ENCODE measurements at places on chromosomes 5 and 9.

DNA sequence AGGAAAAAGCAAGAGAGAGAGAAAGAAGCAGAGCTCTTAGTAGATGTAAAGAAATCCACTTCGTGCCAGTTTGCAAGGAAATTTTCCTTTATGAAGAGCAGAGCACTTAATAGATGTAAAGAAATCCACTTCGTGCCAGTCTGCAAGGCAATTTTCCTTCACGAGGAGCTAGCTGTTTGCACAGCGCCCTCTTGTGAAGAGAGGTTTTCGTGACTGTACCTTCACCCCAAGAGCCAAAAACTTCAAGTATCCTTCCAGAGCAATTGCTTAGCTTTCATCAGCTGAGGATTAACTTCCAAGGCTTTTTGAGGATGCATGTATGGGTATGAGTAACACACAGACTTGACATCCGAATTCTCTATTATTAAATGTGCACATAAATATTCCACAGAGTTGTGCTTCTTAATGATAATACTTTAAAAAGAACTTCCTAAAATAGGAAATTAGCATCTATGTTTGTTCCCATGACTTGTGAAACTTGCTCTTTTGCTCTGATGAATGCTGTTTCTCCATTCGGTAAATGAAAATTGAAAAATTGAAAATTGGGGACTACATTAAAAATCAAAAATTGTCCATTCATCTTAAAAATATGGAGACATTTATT, 525.6 kb downstream of the PDE4D start:
- DNase-seq = no peak

DNA sequence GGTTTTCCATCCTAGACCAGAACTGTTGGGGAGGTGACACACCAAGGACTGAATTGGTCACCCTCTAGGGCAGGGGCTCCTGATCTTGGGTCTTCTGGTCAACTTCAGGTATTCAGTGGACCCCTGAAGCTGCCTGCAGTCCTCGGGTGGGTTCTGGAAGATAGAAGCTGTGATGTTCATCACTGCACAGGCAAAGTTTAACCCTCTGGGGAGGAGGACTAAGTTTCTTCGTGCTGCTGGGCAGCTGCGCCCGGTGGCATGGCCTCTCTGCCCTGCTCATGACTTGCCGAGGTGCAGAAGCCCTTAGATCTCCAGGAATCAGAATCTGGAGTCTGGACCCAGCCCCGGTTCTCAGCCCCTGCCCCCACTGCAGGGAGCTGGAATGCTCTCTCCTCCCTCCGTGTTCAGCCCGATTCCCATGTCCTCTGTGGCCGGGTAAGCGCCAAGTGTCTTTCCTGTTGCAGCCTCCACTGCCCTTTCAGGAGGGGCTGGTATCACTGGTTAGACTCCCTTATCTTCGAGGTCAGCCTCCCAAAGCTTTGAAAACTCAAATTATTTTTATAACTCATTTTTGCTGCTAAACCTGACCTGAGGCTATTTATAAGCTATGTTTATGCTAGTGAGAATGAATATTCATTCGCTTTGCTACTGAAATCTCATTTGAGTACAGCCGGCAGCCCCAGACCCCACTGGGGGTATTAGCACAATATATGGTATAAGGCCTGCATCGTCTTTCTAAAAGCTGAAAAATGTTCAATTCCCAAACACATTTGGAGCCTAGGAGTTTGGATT, 1.7 kb downstream of the LAMC3 start:
- no peak for DNase-seq

DNA sequence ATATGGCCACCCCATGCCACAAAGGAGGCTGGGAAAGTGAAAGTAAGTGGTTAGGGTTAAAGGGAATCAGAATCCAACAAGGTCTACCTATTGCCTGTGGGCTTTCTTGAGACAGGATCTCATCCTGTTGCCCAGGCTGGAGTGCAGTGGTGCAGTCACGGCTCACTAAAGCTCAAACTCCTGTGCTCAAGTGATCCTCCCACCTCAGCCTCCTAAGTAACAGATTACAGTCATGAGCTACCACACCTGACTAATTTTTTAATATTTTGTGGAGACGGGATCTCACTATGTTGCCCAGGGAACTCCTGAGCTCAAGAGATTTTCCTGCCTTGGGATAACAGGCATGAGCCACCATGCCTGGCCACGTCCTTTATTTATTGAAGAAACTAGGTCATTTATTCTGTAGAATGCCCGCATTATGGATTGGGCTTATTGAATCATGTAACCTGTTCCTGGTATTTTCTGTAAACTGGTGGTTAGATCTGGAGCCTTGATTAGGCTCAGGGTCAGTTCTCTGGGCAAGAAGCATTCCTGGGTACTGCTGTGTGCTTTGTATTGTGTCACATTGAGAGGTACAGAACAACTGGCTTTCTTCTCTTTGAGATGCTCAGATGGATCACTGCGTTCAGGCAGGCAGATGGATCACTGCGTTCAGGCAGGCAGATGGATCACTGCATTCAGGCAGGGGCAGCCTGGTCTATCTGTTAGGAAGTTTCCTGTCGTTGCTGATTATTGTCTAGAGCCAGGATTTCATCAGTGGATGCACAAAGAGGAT, 41.6 kb downstream of the ERGIC1 start:
- no peak for DNase-seq

DNA sequence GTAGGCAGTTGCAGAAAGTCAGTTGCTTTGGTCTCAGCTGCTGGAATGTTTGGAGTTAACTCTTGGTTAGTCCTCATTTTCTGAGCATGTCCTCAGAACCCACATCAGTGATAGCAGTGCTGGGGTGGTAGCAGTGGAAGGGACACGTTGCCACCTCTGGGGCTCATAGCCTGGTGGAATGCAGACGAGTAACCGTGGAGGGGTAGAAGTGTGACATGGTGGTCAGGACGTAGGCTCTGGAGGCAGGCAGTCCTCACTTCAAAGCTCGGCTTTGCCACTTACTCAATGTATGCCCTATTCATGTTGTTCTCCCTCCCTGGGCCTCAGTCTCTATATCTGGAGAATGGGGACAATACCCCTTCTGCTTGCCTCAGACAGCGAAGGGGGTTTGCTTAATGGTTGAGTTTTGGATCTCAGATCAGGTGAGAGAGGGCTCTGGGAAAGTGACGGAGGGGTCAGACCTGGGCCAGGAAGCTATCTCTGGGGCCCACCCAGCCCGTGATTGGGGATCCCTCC, 62.8 kb downstream of the RGS3 start:
- DNase-seq = no peak

- no peak for DNase-seq
These were observed 212.2 kb downstream of the PCSK1 start for GRCh38 chr5:96220610-96221390.

GRCh38 chr5:112684121-112684520, 53.6 kb upstream of the APC start:
- DNase-seq = no peak

- DNase-seq = no peak
These were observed 732.9 kb downstream of the MTRR start for GRCh38 chr5:8601831-8602354.

Measured in esophagus muscularis mucosa (tissue), 4 donors.